GOT3 (cell line): ENCODE measurements at places on chromosomes 11 and 22.

DNA sequence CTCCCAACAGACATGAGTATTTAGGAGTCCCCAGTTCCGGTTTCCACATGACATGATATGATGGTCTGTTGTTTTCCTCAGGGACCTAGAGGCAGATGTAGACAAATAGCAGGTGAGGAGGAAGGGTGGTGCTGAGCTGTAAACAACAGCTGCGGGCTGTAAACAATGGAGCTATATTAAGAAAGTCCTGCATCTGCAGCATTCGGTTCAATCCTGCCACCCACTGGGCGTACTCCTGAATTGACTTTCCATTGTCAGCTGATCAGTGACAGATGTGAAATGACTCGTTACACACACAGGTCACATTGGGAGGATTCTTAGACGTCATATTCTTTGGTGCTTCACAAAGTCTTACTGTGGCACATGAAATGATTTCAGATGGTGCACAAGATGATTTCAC, 26.8 kb upstream of the RAG1 start:
- DNase-seq, result no peak

GRCh38 chr11:69647761-69648497, 7.0 kb downstream of the CCND1 start:
- no peak for DNase-seq

DNA sequence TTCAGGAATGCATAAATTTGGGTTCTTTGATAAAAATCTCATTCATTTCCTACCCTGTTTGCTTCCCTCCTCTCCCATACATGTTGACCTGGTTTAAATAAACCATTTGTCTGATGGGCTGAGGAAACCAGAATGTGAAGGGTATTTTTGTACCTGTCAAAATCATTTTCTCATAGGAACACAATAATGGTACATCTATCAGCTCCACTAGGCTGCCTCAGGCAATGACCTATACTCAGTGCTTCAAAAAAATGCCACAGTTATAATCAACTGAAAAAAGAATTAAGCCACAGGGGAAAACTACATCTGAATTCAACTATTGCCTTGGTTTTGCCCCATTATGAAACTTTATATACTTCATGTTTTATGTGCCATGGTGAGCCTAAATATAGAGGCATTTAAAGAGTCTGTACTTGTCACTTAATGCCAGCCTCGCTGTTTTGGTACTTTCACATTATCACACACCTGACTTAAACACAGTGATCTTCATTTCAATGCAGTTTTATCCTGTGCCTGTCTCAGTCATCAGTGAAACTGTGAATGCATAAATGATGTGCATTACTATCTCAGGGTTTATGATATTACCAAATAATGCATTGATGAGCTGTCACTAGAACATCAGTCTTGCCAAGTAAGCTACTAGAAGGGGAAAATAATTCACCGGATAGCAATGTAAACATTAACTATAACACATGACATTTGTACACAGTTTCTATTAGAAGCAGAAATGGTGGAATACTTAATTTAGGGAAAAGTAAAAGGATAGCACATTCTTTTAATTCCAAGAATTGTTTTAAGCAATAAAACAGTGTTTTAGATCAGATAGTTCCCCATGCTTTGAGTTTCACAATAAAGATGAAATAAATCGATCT, 92.7 kb downstream of the MSANTD4 start:
- no peak for DNase-seq

- no peak for DNase-seq
Observed at GRCh38 chr22:25281675-25282345, 62.4 kb downstream of the CRYBB2 start.

- DNase-seq, result no peak
Observed at GRCh38 chr11:107598225-107599139, 7.5 kb downstream of the ELMOD1 start.

DNA sequence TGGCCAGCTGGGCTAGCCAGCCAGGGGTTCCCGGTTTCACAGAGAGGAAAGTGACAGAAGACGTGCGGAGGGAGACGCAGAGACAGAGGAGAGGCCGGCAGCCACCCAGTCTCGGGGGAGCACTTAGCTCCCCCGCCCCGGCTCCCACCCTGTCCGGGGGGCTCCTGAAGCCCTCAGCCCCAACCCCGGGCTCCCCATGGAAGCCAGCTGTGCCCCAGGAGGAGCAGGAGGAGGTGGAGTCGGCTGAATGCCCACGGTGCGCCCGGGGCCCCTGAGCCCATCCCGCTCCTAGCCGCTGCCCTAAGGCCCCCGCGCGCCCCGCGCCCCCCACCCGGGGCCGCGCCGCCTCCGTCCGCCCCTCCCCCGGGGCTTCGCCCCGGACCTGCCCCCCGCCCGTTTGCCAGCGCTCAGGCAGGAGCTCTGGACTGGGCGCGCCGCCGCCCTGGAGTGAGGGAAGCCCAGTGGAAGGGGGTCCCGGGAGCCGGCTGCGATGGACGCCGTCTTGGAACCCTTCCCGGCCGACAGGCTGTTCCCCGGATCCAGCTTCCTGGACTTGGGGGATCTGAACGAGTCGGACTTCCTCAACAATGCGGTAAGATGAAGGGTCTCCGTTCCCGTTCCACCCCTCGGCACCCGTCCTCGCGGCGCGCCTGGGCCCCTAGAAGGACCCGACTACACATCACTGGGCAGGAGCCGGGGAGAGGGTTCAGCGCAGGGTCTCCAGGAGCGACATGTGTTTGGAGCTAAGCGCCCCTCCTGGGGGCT, at the start of gene CREB3L1:
CREB3L1 (plus strand) TSS at position 41 of the 765 bp plus-strand sequence; CDS start at position 491, 450 bp downstream.
- DNase-seq, result no peak

DNA sequence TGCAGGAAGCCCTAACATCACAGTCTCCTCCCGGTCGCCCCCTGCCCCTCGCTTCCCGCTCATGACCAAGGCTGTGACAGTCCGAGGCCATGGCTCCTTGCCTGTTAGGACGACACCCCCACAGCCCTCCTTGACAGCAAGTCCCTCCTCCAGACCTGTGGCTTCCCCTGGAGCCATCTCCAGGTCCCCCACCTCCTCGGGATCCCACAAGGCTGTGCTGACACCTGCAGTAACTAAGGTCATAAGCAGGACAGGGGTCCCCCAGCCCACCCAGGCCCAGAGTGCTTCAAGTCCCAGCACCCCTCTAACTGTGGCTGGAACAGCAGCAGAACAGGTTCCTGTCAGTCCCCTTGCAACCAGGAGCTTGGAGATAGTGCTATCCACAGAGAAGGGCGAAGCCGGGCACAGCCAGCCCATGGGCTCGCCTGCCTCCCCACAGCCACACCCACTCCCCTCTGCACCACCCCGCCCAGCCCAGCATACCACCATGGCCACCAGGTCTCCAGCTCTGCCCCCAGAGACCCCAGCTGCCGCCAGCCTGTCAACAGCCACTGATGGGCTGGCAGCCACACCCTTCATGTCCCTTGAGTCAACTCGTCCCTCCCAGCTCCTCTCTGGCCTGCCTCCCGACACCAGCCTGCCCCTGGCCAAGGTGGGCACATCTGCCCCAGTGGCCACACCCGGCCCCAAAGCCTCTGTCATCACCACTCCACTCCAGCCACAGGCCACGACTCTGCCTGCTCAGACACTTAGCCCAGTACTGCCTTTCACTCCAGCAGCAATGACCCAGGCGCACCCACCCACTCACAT, 63.2 kb downstream of the OTOG start:
- no peak for DNase-seq

DNA sequence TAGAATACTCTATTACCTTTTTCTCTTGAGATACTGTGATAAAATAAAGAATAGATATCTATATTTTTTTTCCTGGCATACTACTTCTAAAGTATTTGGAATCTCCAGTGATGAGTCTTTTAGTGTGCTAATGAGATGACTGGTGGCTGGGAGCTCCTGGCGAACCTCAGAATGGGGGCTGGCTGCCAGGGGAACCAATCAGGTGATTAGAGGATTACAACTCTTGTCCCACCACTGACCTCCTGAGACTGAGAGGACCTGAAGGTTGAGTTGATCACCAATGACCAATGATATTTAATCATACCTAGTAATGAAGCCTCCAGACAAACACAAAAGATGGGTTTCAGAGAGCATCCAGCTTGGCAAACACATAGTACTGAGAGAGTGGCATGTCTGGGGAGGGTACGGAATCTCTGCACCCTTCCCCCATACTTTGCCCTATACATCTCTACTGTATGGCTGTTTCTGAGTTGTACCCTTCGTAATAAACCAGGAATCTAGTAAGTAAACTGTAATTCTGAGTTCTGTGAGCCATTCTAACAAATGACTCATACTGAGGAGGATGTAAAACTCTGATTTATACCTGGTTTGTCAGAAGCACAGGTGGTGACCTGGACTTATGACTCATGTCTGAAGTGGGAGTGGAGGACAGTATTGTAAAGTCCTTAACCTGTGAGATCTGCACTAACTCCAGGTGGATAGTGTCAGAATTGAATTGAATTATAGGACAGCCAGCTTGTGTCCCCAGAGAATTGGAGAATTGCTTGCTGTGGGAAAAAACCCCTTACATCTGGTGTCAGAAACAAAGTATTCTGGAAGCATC, 325.3 kb upstream of the LRRC4C start:
- no peak for DNase-seq

DNA sequence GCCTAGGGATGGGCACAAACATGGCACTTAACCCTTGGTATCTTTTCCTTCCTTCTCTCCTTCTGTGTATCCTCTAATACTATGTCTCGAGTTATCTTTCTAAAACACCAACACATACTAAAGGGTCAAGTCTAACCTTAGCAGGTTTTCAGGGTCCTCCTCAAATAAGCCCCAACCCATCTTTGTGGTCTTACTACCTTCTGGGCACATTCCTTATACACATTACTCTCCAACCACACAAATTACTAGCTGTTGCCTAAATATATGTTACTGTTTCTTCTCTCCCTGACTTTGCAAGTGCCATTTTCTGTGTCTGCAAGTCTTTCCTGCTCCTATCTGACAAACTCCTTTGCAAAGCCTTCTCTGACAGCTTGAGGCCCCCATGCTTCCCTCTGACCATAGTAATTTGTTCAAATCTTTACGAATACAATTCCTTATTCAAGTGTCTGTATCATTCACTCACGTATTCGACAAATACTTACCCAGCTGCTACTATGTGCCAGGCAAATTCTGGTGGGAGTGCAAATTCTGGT, 15.8 kb upstream of the NUP160 start:
- no peak for DNase-seq

- no peak for DNase-seq
Observed at GRCh38 chr22:32712644-32713355, 88.7 kb upstream of the TIMP3 start.

DNA sequence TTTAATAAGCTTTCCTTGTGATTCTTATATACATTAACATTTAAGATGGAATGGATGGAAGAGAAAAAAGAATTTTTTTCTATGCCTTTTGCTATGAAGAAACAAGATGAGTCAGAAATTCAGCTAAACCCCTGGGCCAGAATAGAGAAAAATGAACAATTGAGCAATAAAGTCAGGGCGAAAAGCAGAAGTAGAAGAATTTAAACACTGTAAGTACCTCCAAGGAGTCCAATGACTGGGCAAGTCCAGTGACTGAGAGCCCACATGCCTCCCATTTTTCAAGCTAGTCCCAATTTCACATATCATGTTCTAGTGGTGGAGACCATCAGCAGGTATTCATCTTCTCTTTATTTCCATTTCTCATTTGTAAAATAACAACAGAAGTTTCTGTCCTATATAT, 18.6 kb upstream of the APLP2 start:
- DNase-seq, result no peak

GRCh38 chr11:12083380-12083779, 27.0 kb upstream of the MICAL2 start:
- no peak for DNase-seq

DNA sequence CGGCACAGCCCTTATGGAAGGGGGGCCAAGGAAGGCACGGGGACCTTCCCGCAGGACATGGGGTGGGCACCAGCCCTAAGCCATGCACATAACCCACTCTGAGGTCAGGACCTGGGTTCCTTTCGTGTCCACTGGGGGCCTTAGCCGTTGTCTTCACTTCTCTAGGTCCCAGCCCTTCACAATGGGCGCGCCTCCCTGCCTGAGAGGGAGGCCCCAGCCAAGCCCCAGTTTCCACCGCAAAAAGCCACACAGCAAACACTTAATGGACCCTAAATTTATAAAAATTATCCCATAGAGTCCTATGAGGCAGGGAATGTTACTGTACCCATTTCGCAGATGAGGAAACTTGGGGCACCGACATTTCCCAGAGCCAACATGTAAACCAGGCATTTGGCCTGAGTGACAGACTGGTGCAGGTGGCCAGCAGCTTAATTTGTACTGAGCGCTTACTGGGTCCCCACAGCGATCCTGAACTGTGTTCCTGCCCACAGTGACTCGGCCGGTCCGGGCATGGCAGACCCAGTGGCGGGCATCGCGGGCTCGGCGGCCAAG, 1.2 kb downstream of the GAS2L1 start:
- DNase-seq, result no peak

- no peak for DNase-seq
Observed at GRCh38 chr22:29715240-29715639, 4.6 kb upstream of the CABP7 start.

DNA sequence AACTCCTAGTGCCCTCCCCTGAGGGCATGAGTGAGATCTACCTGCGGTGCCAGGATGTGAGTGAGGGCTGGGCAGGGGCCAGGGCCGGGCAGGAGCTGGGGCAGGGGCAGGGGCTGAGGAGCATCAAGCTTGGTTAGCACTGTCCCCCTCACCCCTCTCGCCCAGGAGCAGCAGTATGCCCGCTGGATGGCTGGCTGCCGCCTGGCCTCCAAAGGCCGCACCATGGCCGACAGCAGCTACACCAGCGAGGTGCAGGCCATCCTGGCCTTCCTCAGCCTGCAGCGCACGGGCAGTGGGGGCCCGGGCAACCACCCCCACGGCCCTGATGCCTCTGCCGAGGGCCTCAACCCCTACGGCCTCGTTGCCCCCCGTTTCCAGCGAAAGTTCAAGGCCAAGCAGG, 5.7 kb downstream of the TRPT1 start:
- DNase-seq, result no peak

DNA sequence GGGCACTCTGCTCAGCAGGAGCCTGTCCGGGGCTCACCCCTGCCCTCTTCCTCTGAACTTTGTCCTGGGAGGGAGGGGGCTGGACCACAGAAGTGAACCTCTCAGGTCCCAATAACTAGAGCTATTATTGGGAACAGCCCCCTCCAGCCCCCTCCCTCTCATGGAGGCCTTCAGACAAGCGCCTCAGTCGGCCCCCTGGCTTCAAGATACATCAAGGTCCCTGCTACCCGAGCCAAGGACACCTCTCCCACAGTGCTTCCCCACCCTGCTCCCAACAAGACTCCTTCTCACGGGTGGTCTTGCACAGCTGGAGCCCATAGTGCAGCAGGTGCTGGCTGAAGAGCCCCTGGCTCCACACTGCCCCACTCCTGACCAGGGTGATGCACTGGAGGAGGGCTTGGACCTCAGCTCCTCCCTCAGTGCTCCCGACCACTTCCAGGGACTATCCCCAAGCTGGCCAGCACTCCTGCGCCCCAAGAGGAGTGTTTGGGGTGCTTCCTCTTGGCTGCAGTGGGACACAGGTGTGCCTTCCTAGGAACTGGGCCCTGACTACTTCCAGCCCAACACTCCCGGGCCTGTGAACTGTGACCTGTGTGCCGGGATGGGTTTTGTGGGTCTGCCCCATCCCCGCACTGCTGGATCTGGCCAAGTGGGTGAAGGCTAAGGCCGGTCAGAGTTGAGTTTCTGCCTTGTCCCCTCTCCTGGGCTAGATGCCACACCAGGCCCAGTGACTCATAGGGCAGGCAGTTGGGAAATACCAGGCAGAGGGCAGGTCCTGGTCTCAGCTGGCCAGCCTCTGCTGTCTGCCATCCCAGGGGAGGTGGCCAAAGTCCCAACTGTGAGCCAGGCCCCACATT, 2.2 kb downstream of the PNPLA2 start:
- DNase-seq, result no peak
